Kidney (tissue), 22 donors: ENCODE measurements at places on chromosomes 3 and 15. TPM values are rescaled to one million over a fixed set of nuclear protein-coding genes. Genes with fewer than 3 reads are reported as not detected.
A peak's percentile ranks its signal among the peaks of the same experiment; 100 is the strongest.

DNA sequence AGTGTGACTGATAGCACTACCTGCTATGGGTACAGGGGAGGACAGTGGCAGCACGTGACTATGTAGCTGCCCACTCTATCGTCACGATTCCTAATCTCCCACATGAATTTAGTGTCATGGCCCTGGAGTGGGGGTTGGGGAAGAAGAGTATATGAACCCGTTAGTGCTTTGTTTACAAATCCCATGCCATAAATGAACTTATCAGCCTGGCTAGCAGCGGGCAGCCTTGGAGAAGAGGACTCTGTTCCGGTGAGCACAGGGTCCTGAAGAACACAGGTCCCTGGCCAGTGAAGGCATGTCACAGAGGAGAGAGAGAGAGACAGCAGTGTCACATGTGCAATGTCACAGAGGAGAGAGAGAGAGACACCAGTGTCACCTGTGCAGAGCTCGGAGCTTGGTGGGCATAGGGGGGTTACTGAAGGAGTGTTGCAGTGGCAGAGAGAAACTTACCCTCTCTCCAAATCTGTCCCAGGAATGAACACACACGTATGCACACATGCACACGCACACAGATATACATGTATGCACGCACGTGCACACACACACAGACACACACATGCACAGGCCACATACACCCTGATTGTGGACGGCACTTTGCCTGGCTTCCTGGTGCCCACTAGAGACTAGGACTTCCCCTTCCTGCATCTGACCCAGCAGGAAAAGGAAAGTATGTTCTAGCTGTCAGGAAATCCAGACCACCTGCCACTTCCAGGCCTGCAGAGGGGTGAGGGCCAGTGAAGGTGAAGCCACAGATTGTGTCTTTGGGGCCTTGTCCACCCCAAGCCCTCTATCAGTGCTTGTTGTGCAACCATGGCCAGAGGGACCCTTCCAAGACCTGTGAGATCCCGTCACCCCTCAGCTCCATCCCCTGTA, 26.3 kb downstream of the ITGA11 start:
- H3K36me3 ChIP-seq: no peaks in the 10 kb centered on the region
- DNase-seq: no peak
- no peaks in the 10 kb centered on the region for H3K27me3 ChIP-seq
- no peak overlapping the region for H3K27ac ChIP-seq

The DUOX1 gene
- 1.6 TPM for total RNA-seq

DNA sequence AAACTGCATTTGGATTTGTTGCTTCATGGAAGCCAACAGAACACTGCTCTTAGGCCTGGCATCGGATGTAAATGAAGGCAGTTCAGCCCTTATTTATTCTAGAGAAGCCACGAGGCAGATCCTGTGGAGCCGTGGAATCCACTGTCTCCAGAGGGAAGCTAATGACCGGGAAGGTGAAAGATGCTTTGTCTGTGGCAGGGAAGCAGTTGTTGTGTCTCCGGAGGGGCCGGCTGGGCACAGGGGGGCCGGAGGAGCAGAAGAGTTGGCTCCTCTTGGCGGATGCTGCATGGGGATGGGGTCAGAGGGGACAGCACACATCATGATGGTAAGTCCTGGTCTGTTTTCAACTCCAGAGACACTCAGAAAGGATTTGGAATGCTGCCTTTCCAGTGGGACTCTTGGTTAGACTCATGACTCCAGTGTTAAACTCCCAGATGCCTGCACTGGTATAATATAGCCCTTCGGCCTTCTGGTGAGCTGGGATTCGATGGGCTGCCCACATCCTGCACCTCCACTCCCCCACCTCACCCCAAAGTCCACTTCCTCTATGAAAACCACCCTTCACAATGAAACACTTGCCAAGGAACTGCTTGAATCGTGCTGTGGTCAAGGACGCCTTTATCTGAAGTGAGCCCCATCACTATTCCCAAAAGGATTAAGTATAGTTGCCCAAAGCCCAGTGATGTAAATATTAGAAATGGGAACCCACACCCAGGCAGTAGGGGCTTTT, 33.6 kb downstream of the TPM1 start:
- peak; percentile 34 for DNase-seq
- H3K36me3 ChIP-seq: peaks cover under 1% of the 10 kb centered on the region

DNA sequence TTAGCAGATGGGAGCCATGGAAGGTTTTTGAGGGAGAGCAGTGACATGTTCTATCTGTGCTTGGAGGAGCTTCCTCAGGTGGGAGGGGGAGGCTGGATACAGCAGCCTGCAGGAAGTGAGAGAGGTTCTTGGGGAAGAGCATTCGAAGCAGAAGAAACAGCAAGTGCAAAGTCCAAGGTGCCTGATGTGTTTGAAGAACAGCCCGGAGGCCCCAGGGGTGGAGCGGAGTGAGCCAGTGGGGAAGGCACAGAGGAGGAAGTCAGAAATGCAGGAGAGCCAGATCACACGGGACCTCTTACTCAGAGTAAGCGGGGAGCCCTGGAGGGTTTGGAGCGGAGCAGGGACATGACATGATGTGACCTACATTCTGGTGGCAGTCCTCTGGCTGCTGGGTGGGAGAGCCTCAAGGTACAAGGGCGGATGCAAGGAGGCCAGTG, 10.8 kb downstream of the ITGA11 start:
- no peaks in the 10 kb centered on the region for H3K36me3 ChIP-seq
- no peaks in the 10 kb centered on the region for H3K4me1 ChIP-seq
- H3K27ac ChIP-seq: no peak overlapping the region
- peak; percentile 31 for DNase-seq
